Fibroblast of skin of right biceps (primary cell): ENCODE measurements at places on chromosomes 7 and 10.

GRCh38 chr10:76459016-76459730 lies 1027.7 kb downstream of the LRMDA start:
- no peak for DNase-seq

GRCh38 chr10:124146483-124146882 lies 53.1 kb upstream of the CHST15 start:
- no peak for DNase-seq

- peak; percentile 48 for DNase-seq
Measured at GRCh38 chr10:16909961-16910792, 93.0 kb upstream of the RSU1 start.

DNA sequence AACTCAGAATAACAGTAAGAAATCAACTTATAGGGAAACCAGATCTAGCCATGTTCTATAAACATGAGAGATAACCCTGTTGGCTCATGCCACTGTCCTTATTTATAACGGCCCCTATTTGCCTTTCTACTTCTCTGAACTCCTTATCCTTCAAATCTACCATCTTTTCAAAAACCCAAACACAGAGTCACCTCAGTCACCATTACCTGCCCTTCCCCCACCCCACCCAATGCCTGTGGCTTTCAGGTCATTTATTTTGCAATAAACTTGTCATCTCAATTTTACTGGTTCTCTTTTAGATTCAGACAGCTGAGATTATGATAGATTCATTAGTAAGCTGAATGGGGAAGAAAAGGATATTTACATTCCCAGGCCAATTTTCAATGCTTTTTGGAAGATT lies 53.6 kb downstream of the KMT2C start:
- no peak for DNase-seq

GRCh38 chr10:93462881-93463280 lies 19.3 kb downstream of the MYOF start:
- DNase-seq, result peak; percentile 86

GRCh38 chr10:96851281-96851680 lies 19.2 kb downstream of the LCOR start:
- no peak for DNase-seq

- DNase-seq, result peak; percentile 52
Measured at GRCh38 chr7:14191686-14192098, 202.2 kb upstream of the ETV1 start.

DNA sequence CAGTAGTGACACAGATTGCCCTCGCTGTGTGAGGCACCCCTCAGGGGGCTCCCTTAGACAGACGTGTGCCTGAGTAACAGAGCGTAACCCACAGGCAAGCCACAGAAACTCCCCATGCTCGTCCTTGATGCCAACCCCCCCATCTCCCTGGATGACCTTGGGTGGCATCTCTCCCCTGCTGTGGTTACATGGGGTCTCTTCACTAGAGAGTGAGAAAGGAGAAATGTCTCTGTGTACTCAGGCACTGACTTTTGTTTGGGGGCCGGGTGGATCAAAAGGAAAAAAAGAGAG lies 1.1 kb upstream of the ASB10 start:
- DNase-seq, result no peak

- no peak for DNase-seq
Measured at GRCh38 chr10:54550016-54550415, 251.0 kb downstream of the PCDH15 start.

- peak; percentile 25 for DNase-seq
Measured at GRCh38 chr7:132407764-132408163, 168.5 kb downstream of the PLXNA4 start.

DNA sequence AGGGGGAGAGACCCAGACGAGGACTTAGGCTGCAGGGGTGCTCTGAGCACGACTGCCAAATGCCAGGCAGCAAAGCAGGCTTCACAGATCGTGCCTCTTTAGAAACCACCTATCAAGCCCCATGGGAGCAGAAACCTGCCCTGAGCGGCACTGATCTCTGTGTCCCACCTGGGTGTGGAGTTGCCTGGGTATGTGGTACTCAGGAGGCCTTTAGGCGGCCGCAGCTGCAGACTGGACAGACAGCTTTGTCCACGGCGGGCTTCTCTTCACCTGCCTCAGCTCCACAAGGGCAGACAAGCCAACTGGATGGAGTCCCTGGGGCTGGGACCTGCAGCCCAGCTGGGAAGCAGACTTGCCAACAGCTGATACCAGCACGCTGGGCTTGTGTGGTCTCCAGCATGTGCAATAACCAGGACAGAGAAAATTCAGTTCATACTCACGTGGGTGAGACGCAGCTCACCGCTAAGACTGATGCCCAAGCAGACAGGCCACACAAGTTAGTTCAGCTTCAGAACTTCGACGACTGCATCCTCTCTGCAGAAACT lies 163.2 kb downstream of the EBF3 start:
- no peak for DNase-seq
